ENCODE measurements at places on chromosomes 13 and 19. TPM values are rescaled to one million over a fixed set of nuclear protein-coding genes. Genes with fewer than 3 reads are reported as not detected.

Gene POU2F2
- total RNA-seq, result 0.34 TPM

Gene SERP2
- 0.36 TPM for total RNA-seq

Gene ZGLP1
- total RNA-seq, result 0.34 TPM

Gene ZSCAN4
- total RNA-seq, result 0.50 TPM

Gene SRRM5
- 0.07 TPM for total RNA-seq

Gene ZNF439
- 5.3 TPM for total RNA-seq

Gene ZNF799
- total RNA-seq, result 2.1 TPM

Gene MBNL2
- total RNA-seq, result 28.0 TPM

Gene CEACAM21
- not detected for total RNA-seq

Gene FAM216B
- not detected for total RNA-seq

Gene MIDN
- 32.1 TPM for total RNA-seq

Gene ERICH4
- not detected for total RNA-seq

Gene CYP2F1
- total RNA-seq, result not detected

Gene FBXO46
- 8.2 TPM for total RNA-seq

Gene TEX29
- total RNA-seq, result not detected

Gene FCGBP
- total RNA-seq, result 1.4 TPM

Gene NPHS1
- total RNA-seq, result not detected

Gene TGFBR3L
- total RNA-seq, result 5.8 TPM

Gene ATXN8OS
- total RNA-seq, result not detected

Gene KCTD15
- 106 TPM for total RNA-seq

Gene CEACAM16
- total RNA-seq, result not detected

Gene GGACT
- 8.7 TPM for total RNA-seq

Gene EFNA2
- not detected for total RNA-seq

Gene CADM4
- 18.7 TPM for total RNA-seq

Gene PNMA8B
- total RNA-seq, result under 0.01 TPM

Gene CPB2
- not detected for total RNA-seq

Gene USHBP1
- not detected for total RNA-seq
